Smooth muscle cell of the brain vasculature (primary cell): ENCODE measurements at places on chromosomes 4 and X.

DNA sequence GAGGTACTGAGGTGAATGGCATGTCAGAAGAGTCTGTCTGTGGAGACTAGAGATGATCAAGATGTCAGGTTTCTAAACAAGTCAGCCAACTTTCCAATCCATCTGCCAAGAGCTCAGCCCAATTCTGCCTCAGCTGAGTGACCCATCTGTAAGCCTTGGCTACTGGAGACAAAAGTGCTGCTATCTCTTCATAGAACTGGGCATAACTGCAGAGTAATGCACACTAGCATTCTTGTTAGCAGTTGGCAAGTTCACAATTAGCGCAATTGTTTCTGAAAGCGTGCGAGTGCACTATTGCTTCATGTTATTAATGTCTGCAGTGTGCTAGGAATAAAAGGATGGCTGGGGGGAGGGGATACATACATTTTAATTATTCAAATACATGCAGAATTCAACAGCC is 32.9 kb upstream of the SH3D19 start:
- DNase-seq: no peak

GRCh38 chrX:44280116-44280515 is 63.4 kb downstream of the EFHC2 start:
- no peak for DNase-seq

DNA sequence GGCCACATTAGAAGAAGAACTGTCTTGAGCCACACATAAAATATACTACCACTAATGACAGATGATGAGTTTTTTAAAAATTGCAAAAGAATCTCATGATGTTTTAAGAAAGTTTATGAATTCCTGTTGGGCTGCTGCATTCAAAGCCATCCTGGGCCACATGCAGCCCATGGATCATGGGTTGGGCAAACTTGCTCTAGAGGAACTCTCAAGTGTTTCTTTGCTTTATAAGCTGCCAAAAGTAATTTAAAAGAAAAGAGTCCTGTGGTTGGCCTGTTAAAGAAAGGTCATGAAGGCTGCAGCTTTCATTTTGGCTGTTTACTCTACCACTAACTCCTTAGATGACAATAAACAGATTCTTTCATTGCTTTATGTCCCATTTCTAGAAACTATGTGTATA is 218.2 kb downstream of the SCFD2 start:
- DNase-seq: no peak

- no peak for DNase-seq
Observed at GRCh38 chr4:187692626-187693025, 302.9 kb upstream of the ZFP42 start.

- DNase-seq: no peak
Observed at GRCh38 chrX:84830836-84831235, 172.8 kb upstream of the APOOL start.

DNA sequence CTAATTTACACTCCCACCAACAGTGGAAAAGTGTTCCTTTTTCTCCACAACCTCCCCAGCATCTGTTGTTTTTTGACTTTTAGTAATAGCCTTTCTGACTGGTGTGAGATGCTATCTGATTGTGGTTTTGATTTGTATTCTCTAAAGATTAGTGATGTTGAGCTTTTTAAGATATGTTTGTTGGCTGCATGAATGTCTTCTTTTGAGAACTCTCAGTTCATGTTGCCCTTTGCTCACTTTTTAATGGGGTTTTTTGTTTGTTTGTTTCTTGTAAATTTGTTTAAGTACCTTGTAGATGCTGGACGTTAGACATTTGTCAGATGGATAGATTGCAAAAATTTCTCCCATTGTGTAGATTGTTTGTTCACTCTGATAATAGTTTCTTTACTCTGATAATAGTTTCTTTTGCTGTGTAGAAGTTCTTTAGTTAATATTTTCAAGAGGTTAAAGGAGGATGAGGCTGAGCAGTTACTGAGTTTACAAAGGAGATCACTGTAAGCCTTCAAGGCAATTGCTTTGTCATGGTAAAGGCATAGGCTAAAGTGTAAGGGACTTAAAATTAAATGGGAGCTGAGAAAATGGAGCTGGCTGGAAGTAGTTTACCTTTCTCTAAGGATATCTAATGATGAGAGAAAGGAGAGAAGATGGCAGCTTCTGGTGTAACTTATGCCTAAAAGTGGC is 323.4 kb downstream of the PCDH7 start:
- no peak for DNase-seq

GRCh38 chrX:142036116-142036515 is 132.4 kb downstream of the MAGEC1 start:
- DNase-seq: no peak

- DNase-seq: no peak
Observed at GRCh38 chr4:28835501-28835900, 1884.7 kb upstream of the PCDH7 start.

DNA sequence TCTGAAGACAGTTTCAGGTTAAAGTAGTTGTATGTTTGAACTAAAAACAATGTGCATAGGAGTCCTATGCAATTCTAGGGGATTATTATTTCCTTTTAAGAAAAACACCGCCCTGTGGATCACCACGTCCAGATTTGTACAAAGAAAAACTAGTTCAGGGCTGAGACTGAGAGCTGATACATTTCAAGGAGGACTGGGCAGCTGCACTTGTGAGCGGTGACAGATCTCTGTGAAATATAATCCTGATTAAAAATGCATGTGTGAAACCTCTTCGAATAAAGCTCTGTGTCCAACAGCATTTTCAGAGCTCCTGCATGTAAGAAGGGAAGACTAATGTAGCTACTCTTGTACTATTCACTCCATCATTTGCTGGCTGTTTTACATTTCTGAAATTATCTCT is 365.8 kb upstream of the PITX2 start:
- DNase-seq: no peak

GRCh38 chr4:1976416-1977352 is 32.1 kb downstream of the NELFA start:
- DNase-seq: no peak

GRCh38 chr4:134567461-134567860 is 365.9 kb upstream of the PABPC4L start:
- DNase-seq: no peak

GRCh38 chr4:2318885-2319284 is 57.0 kb upstream of the MXD4 start:
- no peak for DNase-seq

- no peak for DNase-seq
Observed at GRCh38 chr4:43337707-43338106, 445.2 kb downstream of the GRXCR1 start.

- DNase-seq: no peak
Observed at GRCh38 chr4:76313547-76313946, 7.0 kb downstream of the STBD1 start.

GRCh38 chr4:78764498-78764961 is 11.6 kb upstream of the BMP2K start:
- DNase-seq: no peak

- DNase-seq: no peak
Observed at GRCh38 chr4:26075583-26075982, 161.6 kb downstream of the SMIM20 start.

- DNase-seq: no peak
Observed at GRCh38 chr4:186149872-186150271, 41.5 kb upstream of the CYP4V2 start.

DNA sequence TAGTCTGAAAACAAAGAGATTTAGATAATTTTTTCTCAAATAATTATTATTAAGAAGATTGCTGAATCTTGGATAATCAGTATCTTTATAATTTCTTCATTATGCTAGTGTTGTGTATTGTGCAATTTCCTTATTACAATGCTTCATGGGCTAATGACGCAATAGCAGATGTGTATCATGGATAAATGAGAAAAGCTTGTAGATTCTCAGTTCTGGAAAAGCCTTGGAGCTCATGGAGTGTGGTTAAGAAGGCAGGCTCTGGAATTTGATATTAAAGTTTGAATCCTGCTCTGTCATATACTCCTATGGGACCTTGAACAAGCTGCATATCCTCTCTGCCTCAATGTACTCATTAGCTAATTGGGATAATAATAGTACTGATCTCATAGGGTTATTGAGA is 18.9 kb upstream of the CXCL8 start:
- DNase-seq: no peak

- no peak for DNase-seq
Observed at GRCh38 chrX:65871671-65872311, 168.1 kb downstream of the VSIG4 start.

- DNase-seq: no peak
Observed at GRCh38 chr4:101791182-101791558, 640 bp downstream of the BANK1 start.

GRCh38 chrX:903116-903515 is 272.5 kb downstream of the SHOX start:
- no peak for DNase-seq

- DNase-seq: no peak
Observed at GRCh38 chr4:148717988-148718387, 275.8 kb upstream of the NR3C2 start.

DNA sequence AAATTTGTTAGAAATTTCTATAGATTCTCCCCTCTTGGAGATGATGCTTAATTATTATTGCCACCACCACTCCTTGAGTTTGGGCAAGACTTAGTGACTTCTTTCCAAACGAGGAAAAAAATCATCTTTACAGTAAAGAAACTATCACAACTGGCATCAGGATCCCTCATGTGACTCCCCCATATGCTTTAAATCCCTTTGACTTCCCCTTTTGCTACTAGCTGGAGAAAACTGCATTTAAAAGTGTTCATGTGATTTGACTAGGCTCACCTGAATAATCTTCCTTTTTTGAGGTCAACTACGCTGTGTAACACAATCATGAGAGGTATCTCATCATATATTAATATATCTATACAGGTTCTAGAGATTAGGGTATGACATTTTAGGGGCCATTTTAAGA is 30.3 kb upstream of the ENOX2 start:
- no peak for DNase-seq

GRCh38 chr4:107757864-107758476 is 37.9 kb upstream of the PAPSS1 start:
- peak; percentile 17 for DNase-seq

GRCh38 chr4:137116144-137116543 is 416.1 kb downstream of the PCDH18 start:
- DNase-seq: no peak

DNA sequence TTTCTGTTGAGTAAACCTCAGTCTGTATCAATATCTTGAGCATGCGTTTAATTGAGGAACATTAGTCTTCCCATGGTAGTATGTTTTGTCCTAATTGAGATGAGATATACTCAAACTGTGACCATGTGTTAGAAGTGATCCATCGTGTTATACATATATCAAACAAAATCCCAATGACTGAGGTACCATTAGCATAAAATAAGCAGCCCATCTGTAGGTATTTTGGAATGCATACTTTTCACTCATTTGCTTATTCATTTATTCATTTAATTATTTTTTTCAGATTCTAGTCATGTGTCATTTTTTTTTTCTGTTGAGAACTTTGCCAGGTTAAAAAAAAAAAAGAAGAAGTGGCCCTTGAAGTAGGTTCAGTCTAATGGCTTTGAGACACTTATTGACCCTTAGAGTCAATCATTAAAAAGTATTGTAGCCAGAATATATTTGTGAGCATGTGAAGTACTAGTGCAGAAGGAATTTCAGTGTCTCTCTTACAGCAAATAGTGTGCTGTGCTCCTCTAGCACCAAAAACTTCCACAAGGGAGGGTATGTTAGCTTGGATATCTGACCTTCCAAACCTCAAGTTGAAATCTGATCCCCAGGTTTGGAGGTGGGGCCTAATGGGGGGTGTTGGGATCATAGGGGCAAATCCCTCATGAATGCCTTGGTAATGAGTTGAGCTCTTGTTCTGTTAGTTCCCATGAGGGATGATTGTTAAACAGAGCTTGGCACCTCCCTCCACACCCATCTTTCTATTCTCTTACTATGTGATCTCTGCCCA is 130.8 kb upstream of the NPY2R start:
- DNase-seq: no peak

DNA sequence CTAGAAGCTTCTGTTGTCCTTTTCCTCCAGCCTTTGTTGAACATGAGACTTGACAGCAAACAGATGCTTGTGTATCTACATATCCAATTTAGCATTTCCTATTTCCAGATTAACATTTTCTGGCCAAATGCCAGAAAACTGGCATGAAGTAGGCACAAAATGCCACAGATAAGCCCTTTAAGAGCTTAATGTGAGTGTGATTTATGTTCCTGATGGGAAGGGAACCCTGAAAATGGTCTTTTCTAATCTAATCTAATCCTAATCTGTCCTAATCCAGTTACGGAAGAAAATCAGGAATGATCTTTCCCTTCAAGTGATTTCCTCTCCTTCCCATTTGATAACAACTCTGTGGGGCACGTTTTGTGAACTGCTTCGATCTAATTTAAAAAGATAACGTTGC is 133.0 kb upstream of the C1QTNF7 start:
- no peak for DNase-seq

DNA sequence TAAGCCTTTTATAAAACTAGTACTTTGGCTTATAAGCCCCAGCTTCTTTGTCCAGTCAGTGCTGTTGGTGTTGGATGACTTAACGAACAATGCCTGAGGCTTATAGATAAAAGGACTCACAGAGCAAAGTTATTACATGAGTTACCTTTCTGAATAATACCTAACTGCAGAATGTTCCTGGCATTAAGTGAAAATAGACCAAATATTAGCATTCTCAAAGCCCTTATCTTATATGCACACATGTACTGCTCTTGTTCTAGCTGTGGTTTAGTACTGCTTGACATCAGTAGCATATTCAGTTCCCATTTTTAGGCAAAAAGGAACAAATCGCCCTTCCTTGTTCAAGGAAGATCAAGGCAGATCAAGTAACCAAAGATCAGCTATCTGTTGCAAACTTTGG is 131.6 kb downstream of the ZNF330 start:
- no peak for DNase-seq

DNA sequence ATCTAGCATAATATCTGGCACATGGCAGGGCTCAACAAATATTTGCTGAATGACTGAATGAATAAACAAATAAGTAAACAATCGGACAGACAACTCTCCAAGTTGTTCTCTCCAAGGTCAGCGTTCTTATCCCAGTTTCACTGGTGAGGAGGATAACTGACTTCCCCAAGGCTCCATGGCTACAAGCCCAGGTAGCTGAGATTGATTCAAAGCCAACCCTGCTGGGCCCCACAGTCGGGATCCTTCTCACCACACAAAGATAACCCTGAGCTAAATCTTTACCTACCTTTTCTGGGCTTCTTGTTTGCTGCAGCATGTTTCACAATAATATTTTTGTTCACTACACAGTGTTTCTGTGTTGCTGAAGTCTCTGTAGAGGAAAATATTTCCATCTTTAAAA is 54.9 kb downstream of the USP46 start:
- DNase-seq: no peak

GRCh38 chr4:41373221-41373620 is 116.5 kb downstream of the UCHL1 start:
- no peak for DNase-seq

- DNase-seq: no peak
Observed at GRCh38 chr4:182382941-182383340, 139.7 kb downstream of the TENM3 start.

- no peak for DNase-seq
Observed at GRCh38 chrX:15435836-15436619, 51.8 kb upstream of the VEGFD start.
